IMR-90 (cell line): ENCODE measurements at places on chromosomes 5 and 9. TPM values are rescaled to one million over a fixed set of nuclear protein-coding genes. Genes with fewer than 3 reads are reported as not detected.

FCN2 gene
- total RNA-seq: not detected in 2 replicates

OR1Q1 gene
- total RNA-seq: not detected in 2 replicates

GPRIN1 gene
- total RNA-seq: 2.5 and 3.0 TPM in 2 replicates

OLFML2A gene
- 1.4 and 2.0 TPM in 2 replicates for total RNA-seq

DIPK1B gene
- 3.1 and 3.4 TPM in 2 replicates for total RNA-seq

PAEP gene
- total RNA-seq: not detected in 2 replicates

C9orf50 gene
- not detected in 2 replicates for total RNA-seq

SOWAHA gene
- under 0.01 TPM in 1 of 2 replicates, not detected in the other for total RNA-seq

APBB3 gene
- total RNA-seq: 6.6 and 8.1 TPM in 2 replicates

ENTPD8 gene
- not detected in 2 replicates for total RNA-seq

DCTN3 gene
- total RNA-seq: 104 and 122 TPM in 2 replicates

FUT7 gene
- total RNA-seq: not detected in 2 replicates

ACOT12 gene
- total RNA-seq: not detected in 2 replicates

SLC28A3 gene
- 1.9 and 2.2 TPM in 2 replicates for total RNA-seq

PDGFRB gene
- 81.9 and 108 TPM in 2 replicates for total RNA-seq

OMD gene
- not detected in 2 replicates for total RNA-seq

CDH9 gene
- not detected in 2 replicates for total RNA-seq

LRRC70 gene
- 0.36 and 0.83 TPM in 2 replicates for total RNA-seq

PHF24 gene
- total RNA-seq: not detected in 2 replicates

NDUFS4 gene
- 34.2 and 60.0 TPM in 2 replicates for total RNA-seq

DMRT3 gene
- total RNA-seq: not detected in 2 replicates

PCDHB13 gene
- total RNA-seq: 0.18 and 0.28 TPM in 2 replicates

SLCO6A1 gene
- total RNA-seq: not detected in 2 replicates

SKIC3 gene
- 145 and 184 TPM in 2 replicates for total RNA-seq

TMEM215 gene
- not detected in 2 replicates for total RNA-seq

TTC16 gene
- not detected in 2 replicates for total RNA-seq

EMB gene
- total RNA-seq: 1.4 and 4.4 TPM in 2 replicates

MACIR gene
- 21.3 and 22.2 TPM in 2 replicates for total RNA-seq
